ENCODE measurements at places on chromosomes 5 and 9.

GRCh38 chr5:145557345-145557744 is 277.8 kb downstream of the PRELID2 start:
- DNase-seq = no peak

DNA sequence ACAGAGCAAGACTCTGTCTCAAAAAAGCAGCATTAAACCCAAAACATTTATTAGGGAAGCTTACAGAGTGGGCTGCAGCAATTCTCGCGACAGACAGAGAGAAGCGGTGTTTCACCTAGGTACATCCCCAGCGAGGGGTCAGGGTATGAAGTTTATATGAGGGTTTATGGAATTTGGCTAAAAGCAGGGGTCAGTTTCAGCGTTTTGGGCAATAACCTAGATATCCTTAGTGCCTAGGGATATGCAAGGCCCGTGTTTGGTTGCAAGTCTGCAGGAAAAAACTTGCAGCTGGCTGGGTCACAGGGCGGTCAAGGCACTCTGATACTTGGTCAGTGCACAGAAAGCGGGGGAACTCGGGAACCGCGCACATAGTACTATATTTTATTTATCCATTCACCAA is 649 bp upstream of the GLE1 start:
- peak; percentile 33 for DNase-seq

GRCh38 chr5:130532786-130533185 is 628.5 kb downstream of the CHSY3 start:
- DNase-seq = no peak

GRCh38 chr5:93632327-93632726 is 49.3 kb downstream of the NR2F1 start:
- DNase-seq = no peak

GRCh38 chr5:169577951-169578350 is 5.6 kb upstream of the SPDL1 start:
- no peak for DNase-seq

DNA sequence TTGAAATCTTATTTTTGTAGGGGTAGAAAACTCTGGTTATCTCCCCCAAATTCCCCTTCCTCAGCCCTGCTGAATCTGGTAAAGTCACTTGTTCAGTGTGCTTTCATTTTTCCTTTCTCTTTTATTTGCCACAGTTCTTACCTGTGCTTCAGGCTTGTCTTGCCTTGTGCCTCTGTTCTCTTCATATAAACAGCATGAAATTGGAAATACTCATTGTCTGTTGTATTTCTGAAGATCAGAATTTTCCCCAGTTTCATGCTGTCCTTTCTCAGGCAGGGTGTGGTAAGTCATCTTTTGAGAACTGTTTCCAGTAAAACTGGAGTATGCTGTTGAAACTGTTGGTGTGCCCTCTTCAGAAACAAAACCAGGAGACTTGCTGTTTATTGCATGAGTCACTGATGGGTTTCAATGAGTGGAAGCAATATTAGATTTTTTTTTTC is 7.0 kb downstream of the PAM start:
- DNase-seq = no peak

DNA sequence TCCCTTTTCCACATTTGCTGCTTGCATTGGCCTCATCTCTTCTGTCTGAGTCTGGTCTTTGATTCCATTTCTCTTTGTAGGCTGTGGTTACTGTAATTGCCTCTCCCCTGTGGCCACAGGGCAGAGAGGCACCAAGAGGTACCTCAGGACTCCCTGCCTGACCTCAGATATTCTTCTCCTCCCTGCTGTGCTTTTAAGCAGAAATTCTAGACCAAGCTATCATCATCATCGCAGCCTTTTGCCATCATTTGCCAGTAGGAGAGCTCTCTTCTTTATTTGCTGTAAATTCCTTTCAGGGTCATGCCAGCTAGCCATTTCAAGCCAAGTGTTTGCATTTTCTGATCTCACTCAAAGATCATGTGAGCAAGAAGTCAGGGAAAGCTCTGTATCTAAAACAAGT is 369.6 kb downstream of the ICE1 start:
- DNase-seq = no peak

DNA sequence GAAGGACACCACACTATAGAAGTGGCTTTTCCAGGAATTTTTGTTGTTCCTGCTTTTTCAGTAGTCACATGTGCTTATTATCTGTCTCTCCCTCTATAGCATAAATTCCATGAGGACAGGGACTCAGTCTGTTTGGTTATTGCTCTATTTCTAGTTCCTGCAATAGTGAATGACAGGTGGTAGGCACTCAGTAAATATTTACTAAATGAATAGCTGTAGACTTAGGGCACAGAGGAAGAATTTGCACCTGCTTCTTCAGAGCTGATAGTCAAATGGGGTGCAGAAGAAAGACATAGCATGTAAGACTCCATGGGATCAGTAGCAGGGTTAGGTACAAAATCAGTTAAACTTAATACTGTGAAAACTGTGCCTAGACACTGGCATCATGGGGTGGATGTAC is 580.2 kb downstream of the CCDC171 start:
- DNase-seq = no peak

DNA sequence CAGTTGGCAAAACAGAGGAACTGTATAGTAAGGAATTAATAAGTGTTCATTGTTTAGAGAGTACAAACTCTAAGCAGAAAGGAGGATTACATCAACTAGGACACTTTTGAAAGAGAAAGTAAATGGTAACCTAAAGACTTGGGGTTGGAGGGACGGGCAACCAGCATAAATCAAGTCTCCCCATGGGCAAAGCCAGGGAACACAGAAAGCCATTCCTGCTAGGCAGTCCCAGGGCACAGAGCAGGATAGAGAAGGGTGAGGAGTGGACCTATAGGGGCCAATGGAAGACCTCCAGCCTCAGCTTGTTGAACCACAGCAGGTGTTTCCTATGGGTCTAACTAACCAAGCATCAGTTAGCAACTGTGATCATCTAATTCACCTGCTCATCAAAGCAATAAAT is 9.2 kb upstream of the ERAP1 start:
- DNase-seq = no peak

DNA sequence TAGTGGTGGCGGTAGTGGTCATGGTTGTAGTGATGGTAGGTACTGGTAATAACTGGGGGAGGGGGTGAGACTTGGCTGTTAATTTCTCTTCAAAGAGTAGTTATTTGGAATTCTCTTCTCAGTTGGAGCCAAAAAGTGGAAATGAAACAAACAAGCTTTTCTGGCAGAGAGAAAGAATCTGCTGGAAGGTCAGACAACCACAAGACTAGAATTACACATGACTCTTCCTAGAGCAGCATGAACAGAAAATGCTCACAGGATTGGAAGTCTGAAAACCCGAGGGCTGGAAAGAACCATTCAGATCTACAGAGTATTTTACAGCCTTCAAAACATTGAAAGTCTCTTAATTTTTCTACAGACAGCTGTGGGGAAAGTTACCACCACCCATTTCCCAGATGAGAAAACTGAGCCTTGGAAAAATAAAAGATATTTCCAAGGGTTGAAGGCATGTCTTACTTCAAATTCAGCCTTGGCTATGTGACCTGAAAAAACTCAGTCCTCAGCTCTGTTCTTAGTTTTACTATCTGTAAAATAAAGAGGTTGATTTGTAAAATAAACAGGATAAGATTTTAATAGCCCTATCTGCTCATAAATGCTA is 42.9 kb upstream of the TRIM32 start:
- no peak for DNase-seq

DNA sequence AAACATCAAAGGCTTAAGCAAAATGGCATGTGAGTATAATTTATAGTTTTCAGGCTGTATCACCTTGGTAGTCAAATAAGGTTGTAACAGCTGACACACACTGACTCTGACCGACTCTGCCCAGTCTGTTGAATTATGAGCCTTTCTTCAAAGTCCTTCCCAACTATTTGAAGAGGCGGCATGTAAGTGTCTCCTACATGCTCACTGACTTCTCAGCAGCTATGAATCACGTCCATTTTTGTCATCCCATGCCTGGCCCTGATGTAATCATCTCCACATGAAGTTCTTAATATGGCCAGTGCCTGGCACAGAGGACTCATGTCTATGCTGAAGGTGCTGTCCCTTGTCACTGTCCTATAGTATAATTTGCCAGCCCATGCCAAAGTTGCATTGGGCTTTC is 5.1 kb upstream of the PTBP3 start:
- DNase-seq = no peak

- peak; percentile 7 for DNase-seq
These were observed 327.8 kb downstream of the TMEM167A start for GRCh38 chr5:82749461-82749820.

GRCh38 chr9:131475956-131476776 is 26.6 kb upstream of the POMT1 start:
- peak; percentile 16 for DNase-seq

GRCh38 chr9:4588721-4589120 is 73.4 kb upstream of the PLPP6 start:
- no peak for DNase-seq

DNA sequence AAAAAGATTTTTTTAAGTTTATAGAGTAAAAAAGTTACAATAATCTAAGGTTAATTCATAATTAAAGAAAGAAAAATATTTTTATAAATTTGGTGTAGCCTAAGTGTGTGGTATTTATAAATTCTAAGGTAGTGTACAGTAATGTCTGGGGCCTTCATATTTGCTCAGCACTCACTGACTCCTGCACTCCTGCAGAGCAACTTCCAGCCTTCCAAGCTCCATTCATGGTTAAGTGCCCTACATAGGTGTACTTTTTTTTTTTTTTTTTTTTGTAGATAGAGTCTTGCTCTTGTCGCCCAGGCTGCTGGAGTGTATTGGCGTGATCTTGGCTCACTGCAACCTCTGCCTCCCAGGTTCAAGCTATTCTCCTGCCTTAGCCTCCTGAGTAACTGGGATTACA is 10.1 kb downstream of the ACOT12 start:
- DNase-seq = no peak

DNA sequence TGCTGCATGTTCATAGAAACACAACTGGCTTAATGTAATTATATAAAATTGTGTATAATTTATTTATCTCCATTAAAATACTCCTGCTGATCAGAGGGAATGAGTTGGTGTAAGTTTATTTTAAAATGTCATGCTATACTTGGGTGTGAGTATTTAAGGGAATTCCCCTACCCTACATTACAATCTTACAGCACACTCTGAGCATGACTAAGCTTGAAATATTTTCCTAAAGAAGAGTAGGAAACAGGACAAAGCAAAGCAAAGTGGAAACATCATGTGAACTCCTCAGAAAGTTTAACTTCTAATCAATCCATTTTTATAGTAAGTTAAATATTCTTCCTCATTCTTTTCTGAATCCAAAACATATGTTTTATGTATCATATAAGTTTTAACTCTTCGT is 1271.3 kb downstream of the EFNA5 start:
- no peak for DNase-seq

- DNase-seq = no peak
These were observed 11.4 kb upstream of the TEX48 start for GRCh38 chr9:114693248-114693855.

DNA sequence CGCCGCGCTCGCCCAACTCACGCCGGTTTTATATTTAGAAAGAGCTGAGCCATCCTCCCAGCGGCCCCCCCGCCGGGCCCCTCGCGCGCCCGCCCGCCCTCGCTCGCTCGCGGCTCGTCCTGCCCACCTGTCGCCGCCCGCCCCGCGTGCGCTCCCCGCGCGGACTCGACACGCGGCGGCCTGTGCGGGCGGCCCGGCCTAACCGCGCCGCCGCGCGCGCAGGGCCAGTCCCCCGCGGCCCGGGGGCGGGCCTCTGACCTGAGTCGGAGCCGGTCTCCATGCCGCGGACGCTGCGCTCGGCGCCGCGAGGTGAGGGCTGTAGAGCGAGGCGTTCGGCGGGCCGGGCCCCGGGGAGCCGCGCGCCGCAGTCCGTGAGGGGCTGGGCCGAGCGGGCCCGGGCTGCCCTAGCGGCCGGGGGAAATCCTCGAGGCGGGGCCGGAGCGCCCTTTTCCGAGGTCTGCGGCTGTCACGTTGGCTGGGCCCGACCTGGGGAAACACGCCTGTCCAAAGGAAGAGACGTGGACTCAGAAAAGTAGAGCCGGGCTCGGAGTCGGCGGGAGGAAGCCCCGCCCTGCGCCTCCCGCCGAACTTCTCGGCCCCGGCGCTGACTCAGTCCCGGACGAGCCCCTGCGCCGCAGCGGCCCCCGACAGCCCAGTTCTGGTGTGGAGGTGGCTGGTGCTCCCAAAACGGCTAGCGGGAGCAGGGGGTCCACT is at the start of gene ECPAS:
ECPAS (minus strand) TSS at position 526 of the 714 bp plus-strand sequence. CDS start 11,465 bp downstream, outside the sequence.
- peak; percentile 82 for DNase-seq

- DNase-seq = peak; percentile 12
These were observed at the start of gene PCDHGA7 for GRCh38 chr5:141382469-141383294. PCDHGA7 (plus strand) TSS chr5:141382742; CDS start chr5:141382900, 158 bp downstream.

- no peak for DNase-seq
These were observed 138.2 kb downstream of the ADAMTS16 start for GRCh38 chr5:5278201-5278814.

DNA sequence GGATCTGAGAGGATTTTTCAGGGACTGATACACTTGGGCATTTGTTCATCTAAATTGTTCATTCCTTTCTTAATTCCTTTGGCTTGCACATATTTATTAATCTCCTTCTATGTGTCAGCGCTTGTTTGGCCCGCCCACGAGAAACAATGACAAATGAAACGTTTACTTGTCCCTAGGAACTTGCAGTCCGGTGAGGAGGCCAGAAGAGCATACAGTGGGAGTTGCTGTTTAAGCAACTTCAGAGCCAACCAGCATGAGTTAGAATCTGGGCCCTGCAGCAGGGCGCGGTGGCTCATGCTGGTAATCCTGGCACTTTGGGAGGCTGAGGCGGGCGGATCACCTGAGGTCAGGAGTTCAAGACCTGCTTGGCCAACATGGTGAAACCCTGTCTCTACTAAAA is 18.8 kb downstream of the FBXL7 start:
- DNase-seq = no peak

DNA sequence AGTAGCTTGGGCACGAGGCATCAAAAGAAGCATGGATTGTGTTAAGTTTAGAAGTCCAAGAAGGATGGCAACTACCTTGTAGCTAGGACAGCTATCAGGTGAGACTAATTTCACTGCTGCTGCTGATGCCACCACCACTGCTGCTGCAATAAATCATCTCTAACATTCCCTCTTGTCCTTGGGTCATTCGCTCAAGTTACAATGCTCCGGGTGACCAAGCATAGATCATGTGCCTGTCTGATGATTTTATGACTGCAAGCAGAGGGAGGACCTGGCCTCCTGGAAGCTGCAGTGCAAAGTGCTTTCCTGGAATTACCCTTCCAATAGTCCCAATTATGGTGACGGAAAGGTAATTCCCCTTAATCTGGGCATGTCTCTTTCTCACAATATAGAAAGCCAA is 334.4 kb downstream of the PRELID2 start:
- DNase-seq = no peak

GRCh38 chr5:151148583-151148982 is 9.0 kb downstream of the ANXA6 start:
- DNase-seq = no peak

- DNase-seq = no peak
These were observed 30.5 kb upstream of the MSH3 start for GRCh38 chr5:80623999-80624398.

- DNase-seq = no peak
These were observed 237.5 kb downstream of the CD180 start for GRCh38 chr5:66958980-66959641.
